NCI-H510A treated with DMSO at 0.1 percent for 48 hours (cell line): ENCODE measurements at places on chromosomes 6 and 20.

GRCh38 chr6:72787391-72788031 is 165.6 kb downstream of the KCNQ5 start:
- DNase-seq = peak; percentile 32

- no peak for DNase-seq
Measured at GRCh38 chr20:13865791-13866351, 81.0 kb downstream of the NDUFAF5 start.

DNA sequence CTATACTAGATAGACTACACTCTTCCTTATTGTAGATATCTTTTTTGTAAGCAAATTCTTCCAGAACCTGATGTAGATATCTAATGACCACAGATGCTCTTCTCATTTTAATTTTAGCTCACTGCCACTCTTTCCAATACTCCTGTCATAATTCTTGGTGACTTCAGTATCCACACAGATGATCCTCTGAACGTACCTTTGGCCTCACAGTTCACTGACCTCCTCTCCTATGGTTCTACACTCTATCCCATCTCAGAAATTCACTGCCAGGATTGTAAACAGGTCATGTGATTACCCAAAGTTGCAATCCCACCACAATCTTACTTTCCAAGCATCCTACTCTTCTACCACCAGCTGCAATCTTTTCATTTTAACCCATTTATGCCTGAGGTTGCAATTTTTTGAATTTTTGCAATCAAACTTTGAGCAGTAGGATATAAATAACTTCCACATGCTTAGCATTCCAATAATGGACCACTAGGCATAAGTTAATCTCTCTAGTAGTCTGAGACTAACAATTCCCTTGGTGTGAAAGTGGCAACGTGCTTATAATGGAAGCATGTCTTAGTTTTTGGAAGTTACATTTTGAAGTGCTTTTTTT is 31.2 kb downstream of the ESF1 start:
- no peak for DNase-seq

GRCh38 chr6:93021235-93021915 is 398.0 kb downstream of the EPHA7 start:
- DNase-seq = peak; percentile 8

- DNase-seq = peak; percentile 69
Measured at GRCh38 chr6:6686748-6687601, 98.5 kb downstream of the LY86 start.
